ENCODE measurements at places on chromosomes 3 and 15. TPM values are rescaled to one million over a fixed set of nuclear protein-coding genes. Genes with fewer than 3 reads are reported as not detected.

- no peak for DNase-seq
These were observed 4.6 kb downstream of the TMEM266 start for GRCh38 chr15:76064375-76064774.

DNA sequence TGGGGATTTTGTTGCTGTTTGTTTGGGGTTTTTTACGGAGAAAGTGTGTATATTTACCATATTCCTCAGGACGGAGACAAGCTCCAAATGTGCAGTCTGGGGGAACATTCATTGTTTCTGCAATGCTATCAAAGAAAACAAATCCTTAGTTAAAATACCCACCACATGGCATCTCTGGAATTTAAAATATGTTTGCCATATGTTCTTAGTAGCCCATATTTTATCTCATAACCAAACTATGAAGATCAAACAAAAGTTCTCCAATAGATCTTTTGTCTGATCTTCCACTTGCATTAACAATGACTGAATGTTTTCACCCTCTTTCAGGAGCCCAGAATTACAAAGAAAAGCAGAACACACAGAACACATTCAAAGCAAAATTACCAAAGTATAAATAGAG lies 35.3 kb downstream of the EFHB start:
- DNase-seq: no peak

DNA sequence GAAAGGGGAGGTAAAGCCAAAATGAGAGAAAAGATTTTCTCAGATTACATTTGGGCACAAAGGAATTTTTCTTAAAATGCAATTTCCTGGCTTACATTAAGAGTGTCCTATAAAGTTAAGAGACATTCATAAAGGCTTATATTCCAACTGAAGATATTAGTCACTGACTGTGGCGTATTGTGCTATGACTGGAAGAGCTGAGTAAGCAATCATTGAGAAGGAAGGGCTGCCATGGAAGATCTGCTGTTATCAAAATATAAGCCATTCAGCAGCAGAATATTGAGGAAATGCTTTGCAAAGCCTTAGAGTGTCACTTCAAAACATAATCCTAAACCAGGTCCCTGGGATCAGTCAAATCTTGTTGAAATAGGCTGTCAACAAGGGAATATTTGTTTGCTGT lies 593.9 kb downstream of the TUSC7 start:
- DNase-seq: no peak

GRCh38 chr3:54014067-54014466 lies 108.3 kb upstream of the CACNA2D3 start:
- no peak for DNase-seq

DNA sequence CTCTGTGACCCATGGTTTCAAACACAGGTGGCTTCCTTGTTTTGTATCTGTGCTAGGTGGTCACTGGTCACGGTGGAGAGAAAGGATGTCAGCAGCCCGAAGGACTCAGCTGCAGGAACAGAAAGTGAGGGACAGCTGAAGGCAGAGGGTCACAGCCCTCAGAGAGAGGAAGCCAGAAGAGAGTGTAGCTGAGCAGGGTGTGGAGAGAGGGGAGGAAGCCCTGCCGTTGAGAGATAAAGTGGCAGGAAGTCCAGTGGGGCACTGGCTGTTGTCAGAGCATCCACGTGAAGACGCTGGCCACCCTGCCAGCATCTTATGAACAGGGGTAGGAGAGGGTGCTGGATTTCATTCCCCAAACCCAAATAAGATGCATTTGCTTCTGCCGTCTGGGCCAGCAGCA lies 36.9 kb downstream of the LIMD1 start:
- DNase-seq: no peak

Gene OXTR
- total RNA-seq: 0.58 TPM

Gene MGLL
- total RNA-seq: 0.77 TPM

Gene SPSB4
- total RNA-seq: not detected

Gene EPHA6
- total RNA-seq: not detected

Gene MAP6D1
- total RNA-seq: 1.0 TPM

Gene GASK1A
- 0.14 TPM for total RNA-seq

Gene WDR93
- total RNA-seq: not detected

Data from naive thymus-derived CD8-positive, alpha-beta T cell (primary cell).